ENCODE measurements at places on chromosomes 1 and 21. TPM values are rescaled to one million over a fixed set of nuclear protein-coding genes. Genes with fewer than 3 reads are reported as not detected.

Gene LENEP
- 1.3 TPM for total RNA-seq

Gene ANKRD35
- total RNA-seq = under 0.01 TPM

Gene PAPPA2
- 0.29 TPM for total RNA-seq

Gene MEF2D
- total RNA-seq = 29.4 TPM

Gene NEGR1
- total RNA-seq = 4.9 TPM

Gene ACKR1
- total RNA-seq = 0.10 TPM

Gene VPS26C
- total RNA-seq = 82.6 TPM

Gene TSPEAR
- not detected for total RNA-seq

Gene LMX1A
- not detected for total RNA-seq

Gene CR2
- not detected for total RNA-seq

Gene S100A4
- total RNA-seq = 5.7 TPM

Gene CEP104
- 22.2 TPM for total RNA-seq

Gene MED8
- 42.8 TPM for total RNA-seq

Gene CLDN14
- total RNA-seq = 0.29 TPM

Gene TMEM240
- total RNA-seq = 1.7 TPM

Gene CYP4A22
- total RNA-seq = not detected

Gene UMODL1
- total RNA-seq = not detected

Gene ARHGEF2
- total RNA-seq = 106 TPM
